CD4-positive, alpha-beta memory T cell (primary cell): ENCODE measurements at places on chromosomes 16 and 17. TPM values are rescaled to one million over a fixed set of nuclear protein-coding genes. Genes with fewer than 3 reads are reported as not detected.
A peak's percentile ranks its signal among the peaks of the same experiment; 100 is the strongest.

DNA sequence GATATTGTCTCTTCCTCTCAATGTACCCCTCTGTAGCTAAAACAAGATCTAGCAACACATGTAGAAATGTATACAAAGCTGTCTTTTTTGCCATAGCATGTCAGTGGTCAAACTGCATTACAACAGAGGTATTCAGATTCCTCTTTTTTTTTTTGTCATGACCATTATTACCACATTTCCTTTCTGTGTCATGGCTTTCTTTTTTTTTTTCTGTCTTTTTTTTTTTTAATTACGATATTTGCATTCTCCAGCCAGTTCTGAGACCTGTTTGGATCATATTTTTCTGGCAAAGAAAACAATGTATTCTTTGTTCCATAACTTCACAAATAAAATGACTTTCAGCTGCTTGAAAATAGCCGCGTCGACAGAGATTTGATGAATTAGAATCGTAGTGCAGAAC lies 27.4 kb upstream of the CAPNS2 start:
- DNase-seq: no peak

DNA sequence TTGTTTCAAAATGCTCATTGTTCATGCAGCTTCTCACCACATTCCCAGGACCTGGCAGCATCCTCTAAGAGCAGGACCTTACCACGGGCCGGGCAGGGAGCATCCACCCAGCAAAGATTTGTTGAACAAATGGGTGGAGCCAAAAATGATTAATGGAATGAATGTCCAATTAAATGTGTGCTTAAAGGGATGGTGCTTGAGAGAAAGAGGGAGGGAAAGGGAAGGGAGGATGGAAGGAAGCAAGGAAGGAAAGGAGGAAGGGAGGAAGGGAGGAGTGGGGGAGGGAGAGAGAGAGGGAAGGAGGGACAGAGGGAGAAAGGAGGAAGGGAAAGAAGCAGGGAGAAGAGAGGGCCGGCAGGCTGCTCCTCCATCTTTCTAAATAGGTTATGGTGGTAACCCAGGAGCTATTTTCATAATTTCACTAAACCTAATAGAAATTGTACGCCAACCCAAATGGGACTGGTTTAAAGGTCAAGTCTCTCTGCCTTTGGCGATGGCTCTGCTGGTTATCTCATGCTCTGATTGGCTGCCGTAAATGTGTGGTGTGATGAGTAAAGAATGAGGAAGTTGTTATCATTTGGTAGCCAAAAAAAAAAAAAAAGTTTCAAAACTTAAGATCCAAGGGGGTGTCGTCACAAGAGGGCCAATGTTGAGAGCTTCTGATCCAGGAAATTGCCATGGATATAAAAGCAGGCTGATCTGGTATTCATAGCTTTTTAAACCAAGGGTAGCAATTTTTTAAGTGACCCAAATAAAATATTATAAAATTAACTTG lies 126.7 kb upstream of the FOXF1 start:
- no peak for DNase-seq

DNA sequence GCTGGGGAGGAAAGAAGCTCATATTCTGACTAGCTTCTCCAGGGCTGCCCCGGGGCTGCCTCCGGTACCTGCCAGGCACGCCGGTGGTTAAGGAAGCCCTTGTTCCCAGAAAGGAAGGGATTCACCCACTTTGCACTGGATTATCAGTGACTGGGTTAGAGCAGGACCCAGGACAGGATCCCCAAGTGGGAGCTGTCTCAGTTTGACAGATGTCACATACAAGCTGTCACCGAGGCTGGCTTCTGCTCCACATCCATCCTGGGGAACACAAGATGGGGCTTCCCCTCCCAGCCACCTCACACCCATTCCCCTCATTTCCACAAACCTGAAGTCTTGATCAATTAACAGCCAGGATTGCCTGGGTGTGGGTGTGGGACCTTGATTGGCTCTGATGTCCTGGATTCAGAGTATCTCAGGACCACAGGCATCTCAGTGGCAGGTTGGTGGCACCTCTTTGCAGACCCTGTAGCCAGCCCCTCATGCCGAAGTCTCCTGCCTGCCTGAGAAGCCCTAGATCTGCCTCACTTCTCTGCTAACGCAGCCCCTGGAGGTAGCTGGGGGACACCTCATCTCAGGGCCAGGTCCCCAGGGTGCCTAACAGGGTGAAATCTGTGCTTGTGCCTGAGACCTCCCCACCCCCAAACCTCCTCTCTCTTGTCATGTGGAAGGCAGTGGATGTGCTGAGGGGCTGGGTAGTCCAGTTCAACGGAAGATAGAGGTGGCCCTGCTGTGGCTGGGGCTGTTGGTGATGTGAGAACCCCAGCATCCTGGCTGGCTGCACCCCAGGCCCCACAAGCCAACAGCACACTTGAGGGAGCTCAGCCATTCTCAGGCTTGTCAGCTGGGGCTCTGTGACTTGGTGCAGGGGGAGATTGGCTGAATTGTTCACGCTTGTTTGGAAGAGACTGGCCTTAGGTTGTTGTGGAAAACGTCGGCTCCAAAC lies 1.4 kb downstream of the CACNG5 start:
- DNase-seq: no peak

GRCh38 chr16:77060614-77061013 lies 130.4 kb upstream of the MON1B start:
- DNase-seq: no peak

The RCVRN gene
- polyA plus RNA-seq: not detected

DNA sequence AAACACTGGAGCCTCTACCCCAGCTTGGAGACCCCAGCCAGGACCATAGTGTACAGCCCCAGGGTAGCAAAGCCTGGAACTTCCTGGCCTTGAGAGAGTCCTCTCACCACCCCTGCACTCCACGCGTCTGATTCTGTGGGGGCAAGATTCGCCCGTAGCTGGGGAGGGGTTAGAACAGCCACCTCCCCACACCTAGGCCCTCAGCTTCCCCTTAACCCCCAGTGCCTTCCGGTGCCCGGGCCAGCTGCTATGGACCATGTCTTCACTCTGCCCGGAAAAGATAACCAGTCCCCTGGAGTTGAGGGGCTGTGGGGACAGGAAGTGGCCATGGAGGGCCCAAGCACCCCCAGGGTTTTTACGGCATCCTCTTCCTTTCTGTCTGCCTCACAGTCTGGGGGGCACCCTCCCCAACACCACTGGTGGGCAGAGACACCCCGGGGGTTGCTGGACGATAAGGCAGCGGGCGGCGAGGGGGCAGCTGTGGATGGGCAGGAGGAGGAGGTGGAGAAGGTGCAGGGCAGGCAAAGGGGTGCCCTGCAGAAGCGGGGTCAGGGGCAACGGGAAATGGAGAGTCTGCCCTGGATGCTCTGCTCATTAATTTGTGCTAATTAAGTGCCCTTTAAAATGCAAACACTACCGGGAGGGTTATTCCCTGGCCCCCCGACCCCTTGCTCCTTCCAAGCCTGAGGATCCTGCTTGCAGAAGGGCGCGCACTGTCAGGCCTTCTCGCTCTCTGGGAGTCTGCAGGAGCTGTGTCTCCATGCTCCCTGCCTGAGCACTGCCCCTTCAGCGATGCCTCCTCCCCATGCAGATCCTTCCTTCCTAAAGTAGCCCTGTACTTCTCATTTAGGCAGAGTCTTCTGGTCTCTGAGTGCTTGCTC lies 2.4 kb downstream of the PRSS27 start:
- DNase-seq: no peak

DNA sequence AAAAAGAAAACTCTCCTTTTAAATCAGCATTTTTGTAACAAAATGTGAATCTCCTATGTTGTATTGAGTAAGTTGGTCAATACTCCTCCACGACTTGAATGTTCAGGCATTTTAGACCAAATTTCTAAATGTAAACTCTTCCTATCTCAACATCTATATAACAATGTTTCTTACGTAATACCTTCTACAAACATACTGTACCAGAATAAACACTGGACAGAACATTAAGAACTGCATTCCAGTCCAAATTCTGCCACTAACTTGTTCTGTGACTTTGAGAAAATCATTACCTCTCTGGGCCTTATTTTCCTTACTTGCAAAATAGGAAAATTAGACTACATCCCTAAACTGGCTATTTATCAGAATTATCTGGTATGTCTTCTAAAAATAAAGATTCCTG lies 40.1 kb downstream of the AKAP10 start:
- DNase-seq: no peak

DNA sequence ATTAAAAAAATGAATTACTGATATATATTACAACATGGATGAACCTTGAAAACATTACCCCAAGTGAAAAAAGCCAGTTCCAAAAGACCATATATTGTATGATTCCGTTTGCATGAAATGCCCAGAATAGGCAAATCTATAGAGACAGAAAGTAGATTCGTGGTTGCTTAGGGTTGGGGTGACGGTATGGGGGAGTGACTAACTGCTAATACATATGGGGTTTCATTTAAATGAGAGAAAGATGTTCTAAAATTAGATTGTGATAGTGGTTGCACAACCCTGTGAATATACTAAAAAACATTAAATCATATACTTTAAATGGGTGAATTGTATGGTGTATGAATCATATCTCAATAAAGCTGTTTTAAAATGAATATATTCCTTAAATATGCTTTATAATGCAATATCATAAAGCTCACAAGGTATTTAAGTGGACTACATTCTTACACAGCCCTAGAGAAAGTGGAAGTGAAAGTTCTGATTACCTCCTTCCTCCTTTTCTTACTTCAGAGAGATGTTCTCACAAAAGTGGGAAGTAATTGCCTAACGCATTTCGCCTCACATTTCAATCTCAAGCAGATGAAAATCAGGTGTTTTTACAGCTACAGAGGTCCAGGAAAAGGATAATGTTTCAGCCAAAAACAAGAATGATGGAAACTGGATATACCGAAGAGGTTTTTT lies 142.7 kb upstream of the GNAO1 start:
- DNase-seq: no peak

GRCh38 chr17:66518677-66519076 lies 216.3 kb downstream of the PRKCA start:
- no peak for DNase-seq

GRCh38 chr16:23572394-23572793 lies 14.9 kb downstream of the UBFD1 start:
- no peak for DNase-seq

- no peak for DNase-seq
These were observed 32.4 kb downstream of the NDEL1 start for GRCh38 chr17:8468127-8468526.

The RPAIN gene
- polyA plus RNA-seq: 32.2 TPM

GRCh38 chr16:87303431-87303930 lies 13.7 kb downstream of the C16orf95 start:
- DNase-seq: no peak

The PYDC1 gene
- not detected for polyA plus RNA-seq

DNA sequence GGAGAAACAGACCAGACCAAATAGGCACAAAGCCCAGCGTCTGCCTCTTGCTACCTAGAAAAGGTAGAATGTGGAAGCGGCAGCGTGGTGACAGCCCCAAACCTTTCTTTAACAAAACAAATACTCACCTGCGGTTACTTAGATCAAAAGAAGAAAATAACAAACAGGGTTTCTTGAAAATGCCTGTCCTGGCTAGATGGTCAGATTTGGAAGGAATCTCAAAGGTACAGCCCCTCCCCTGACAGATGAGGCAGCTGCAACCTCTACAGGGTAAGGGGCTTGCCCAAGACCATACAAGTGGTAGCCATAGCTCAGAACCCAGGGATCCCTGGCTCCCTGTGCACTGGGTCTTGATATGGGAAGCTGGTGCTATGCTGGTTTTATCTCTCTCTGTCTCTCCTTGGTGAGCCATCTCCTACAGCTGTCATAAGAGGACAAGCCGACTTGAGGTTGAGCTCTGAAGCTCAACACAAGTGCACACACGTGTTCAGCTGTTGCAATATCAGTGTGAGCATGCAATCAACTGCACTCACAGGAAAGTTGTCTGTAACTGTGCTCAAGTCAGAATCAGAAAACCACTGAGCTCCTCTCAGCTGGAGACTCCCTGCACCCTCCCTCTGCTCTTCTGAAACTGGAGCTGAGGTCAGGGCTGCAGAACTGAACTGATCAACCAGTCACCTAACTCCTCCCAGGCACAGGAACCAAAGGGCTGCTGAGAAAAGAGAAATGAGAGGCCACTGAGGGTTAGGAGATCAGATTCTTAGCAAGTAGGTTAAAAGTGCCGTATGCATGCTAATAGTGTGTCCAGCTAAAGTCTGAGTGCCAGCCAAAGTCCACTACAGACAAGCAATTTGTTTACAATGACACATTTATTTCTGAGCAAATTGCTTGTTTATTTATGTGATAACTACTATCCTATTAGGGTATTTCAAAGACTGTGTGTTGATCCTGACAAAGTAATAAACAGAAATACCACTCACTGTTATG lies 6.1 kb upstream of the RNF157 start:
- DNase-seq: peak; percentile 61

- DNase-seq: no peak
These were observed 183.6 kb upstream of the CDH11 start for GRCh38 chr16:65305266-65305959.

DNA sequence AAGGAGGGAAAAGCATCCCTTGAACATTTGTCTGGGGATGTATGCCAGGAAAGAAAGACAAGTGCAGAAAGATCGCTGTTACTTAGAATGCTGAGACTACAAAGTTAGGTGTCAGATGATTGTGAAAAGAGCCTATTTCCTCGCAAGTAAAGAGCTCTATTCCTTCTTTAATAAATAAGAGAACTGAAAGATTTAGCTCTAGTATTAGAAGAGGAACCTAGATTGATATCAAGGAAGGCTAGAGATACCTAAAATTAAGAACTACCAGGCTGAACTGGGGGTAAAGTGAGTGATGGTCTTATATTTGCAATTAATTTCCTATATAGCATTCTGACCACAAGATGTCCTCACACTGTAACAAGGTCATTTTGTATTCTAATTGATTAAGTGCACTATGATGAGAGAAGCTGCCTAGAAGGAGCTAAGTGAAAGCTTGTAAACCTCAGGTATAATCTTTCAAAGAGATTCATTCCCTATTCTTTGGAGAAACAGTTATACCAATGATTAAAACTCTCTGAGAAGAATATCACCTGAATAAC lies 62.3 kb downstream of the SSH2 start:
- no peak for DNase-seq

DNA sequence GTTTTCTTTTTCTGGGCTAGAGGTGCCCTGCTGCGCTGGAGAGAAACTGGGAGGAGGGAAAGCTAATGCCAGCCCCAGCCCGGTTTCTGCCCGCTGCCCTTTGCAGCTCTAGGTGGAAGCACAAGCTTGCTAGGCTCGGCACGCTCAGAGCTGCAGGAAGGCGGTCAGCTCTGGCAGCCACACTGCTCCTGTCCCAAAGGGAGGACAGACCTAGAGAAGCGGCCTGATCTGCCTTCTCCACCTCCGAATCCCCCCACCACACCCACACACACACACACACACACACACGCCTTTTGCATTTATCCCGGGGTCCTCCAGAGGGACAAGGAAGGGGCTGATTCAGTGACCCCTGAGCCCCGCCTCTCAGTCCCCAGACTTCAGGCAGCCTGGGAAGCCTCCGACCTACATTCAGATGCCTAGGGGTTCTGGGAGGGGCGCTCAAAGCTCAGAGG lies 418.1 kb downstream of the SOX9 start:
- no peak for DNase-seq

DNA sequence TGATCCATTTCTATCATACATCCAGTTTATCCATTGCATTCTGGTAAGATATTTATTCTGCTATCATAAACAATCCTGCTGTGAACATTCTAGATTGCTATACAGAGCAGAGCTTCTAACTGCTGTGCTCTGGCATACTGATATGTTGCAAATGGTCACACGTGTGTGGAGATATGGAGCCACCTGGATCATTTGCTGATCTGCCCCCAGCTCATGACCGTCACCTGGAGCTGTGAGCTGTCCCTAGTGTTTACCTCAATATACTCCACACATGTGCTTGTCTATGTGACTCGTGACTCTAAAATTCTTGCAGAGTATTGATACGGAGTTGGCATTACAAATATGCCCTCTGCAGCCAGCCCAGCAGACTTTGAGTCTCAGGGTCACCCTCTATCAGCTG lies 164.5 kb upstream of the ZFHX3 start:
- DNase-seq: no peak
